ENCODE measurements at places on chromosomes 6 and 20.

- DNase-seq, result no peak
Measured at GRCh38 chr6:104527761-104528415, 331.8 kb downstream of the HACE1 start.

DNA sequence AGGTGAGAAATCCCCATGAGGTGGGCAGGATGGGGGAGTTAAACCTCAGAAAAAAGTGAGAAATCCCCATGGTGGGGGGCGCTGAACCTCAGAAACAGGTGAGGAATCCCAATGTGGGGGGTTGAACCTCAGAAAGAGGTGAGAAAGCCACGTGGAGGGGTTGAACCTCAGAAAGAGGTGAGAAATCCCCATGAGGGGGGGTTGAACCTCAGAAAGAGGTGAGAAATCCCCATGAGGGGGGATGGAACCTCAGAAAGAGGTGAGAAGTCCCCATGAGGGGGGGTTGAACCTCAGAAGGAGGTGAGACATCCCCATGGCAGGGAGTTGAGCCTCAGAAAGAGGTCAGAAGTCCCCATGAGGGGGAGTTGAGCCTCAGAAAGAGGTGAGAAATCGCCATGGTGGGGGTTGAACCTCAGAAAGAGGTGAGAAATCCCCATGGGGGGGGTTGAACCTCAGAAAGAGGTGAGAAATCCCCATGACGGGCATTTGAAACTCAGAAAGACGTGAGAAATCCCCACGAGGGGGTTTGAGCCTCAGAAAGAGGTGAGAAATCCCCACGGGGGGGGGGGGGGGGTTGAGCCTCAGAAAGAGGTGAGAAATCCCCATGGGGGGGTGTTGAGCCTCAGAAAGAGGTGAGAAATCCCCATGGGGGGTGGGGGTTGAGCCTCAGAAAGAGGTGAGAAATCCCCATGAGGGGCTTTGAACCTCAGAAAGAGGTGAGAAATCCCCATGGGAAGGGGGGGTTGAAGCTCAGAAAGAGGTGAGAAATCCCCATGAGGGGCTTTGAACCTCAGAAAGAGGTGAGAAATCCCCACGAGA is 14.3 kb upstream of the GOPC start:
- DNase-seq, result no peak

DNA sequence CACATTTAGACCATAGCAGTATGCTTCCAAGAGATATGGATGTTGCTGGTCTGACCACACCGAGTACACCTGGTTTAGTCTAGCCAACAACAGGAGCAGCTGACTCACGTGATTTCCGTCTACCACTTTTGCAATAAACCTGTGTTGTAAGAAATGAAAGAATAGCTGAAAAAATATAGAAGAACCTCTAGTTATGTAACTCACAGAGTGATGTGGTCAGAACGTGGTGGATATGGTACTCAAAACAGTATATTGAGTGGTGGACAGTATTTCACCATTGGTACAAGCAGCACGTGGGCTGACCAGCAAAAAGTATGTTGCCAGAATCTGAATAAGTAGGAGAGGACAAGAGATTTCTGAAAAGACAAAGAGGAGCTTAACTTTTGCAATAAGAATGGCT is 226.9 kb downstream of the TBC1D7 start:
- DNase-seq, result no peak

GRCh38 chr20:10242166-10242565 is 23.5 kb downstream of the SNAP25 start:
- no peak for DNase-seq

DNA sequence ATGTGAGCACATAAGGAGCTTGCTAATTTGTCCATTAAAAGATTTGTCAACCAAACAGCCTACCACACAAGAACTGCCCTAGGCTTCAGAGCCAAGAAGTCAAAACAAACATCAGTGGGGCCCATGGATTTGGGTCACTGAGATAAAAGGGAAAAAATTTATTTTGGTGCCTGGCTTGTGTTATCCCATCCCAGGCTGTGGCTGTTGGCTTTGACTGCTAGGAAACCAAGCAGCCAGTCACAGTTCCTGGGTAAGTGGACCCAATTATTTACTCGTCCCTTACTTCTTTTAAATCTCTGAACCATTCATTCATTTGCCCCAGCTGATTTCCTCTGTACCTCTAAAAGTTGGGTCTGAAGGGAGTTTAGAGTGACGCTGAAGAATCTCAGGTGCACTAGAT is 41.3 kb downstream of the EDN1 start:
- DNase-seq, result no peak

GRCh38 chr20:18609741-18610140 is 21.9 kb downstream of the DTD1 start:
- DNase-seq, result no peak

- DNase-seq, result no peak
Measured at GRCh38 chr6:103011605-103012004, 1618.1 kb downstream of the GRIK2 start.

DNA sequence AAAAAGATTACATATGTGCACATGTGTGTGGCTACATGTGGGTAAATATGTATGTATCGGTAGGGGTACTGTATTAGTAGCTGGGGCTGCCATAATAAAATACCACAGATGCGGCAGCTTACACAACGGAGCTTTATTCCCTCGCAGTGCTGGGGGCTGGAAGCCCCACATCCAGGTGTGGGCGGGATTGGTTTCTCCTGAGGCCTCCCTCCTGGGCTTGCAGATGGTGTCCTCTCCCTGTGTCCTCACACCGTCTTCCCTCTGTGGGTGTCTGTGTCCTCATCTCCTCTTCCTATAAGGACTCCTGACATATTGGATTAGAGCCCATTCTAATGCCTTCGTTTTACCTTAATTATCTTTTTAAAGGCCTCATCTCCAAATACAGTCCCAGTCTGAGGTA is 97.7 kb downstream of the LY86 start:
- DNase-seq, result no peak

DNA sequence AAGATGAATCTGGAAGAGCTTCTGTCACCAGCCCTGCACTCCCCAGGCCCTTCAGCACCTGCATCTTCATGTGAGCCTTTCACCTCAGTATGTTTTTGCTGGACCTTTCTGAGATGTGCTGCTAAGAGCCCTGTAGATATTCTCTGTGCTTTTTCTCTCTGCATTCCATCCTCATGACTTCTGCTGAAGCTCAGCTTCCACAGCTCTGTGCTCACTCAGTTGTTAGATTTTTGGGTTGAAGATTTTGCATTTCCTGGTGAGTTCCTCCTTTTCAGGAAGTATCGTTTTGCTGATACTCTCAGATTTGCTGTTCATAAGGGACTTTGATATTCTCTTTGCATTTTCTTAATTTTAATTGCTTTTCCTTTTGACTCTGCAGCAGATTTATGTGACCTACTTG is 18.3 kb downstream of the KIAA1586 start:
- no peak for DNase-seq

DNA sequence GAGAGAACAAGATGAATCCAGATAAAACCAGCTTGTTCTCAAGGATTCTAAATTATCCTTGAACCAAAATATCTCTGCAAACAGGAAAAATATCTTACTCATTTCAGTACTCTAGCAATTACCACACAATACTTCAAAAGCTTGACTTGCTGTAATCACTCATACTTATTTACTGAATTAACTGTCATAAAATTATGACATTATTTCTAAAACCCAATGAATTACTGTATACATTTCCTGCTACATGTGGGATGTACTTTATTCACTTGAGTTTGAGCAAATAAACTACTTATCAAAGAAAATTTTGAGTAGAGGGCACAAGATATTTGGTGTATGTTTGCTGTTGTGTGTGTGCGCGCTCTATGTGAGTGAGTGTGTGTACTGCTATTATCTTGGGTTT is 9.7 kb downstream of the EIF2S2 start:
- no peak for DNase-seq

GRCh38 chr20:24855848-24856247 is 93.2 kb upstream of the CST7 start:
- no peak for DNase-seq

DNA sequence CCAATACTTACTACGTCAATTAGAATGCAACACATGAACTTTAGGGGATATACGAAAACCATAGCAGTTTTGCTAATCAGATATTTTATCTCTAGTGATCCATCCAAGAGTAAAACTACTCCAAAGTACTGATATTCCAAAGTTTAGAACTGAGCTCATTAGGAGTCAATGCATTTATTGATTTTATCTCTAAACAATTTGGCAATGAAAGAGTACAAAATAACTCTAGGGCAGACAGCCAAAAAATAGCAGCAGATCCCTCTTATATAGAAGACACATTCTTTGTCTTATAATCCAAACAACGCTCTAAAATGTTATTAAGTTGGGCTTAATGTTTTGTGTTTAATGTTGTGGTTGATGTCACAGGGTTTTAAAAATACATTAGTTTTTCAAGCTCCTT is 923.9 kb upstream of the MAN1A1 start:
- DNase-seq, result no peak
